ENCODE measurements at places on chromosomes 12 and 14. TPM values are rescaled to one million over a fixed set of nuclear protein-coding genes. Genes with fewer than 3 reads are reported as not detected.

Gene NEUROD4
- not detected for polyA plus RNA-seq

Gene KLRC4
- polyA plus RNA-seq, result not detected

Gene SLC4A8
- 0.04 TPM for polyA plus RNA-seq

Gene ASIC1
- 2.1 TPM for polyA plus RNA-seq

Gene RPL10L
- polyA plus RNA-seq, result not detected
